Type B pancreatic cell (in vitro differentiated cells): ENCODE measurements at places on chromosomes 6 and 20.

GRCh38 chr20:10954137-10954840 is 280.5 kb upstream of the JAG1 start:
- no peak for DNase-seq

DNA sequence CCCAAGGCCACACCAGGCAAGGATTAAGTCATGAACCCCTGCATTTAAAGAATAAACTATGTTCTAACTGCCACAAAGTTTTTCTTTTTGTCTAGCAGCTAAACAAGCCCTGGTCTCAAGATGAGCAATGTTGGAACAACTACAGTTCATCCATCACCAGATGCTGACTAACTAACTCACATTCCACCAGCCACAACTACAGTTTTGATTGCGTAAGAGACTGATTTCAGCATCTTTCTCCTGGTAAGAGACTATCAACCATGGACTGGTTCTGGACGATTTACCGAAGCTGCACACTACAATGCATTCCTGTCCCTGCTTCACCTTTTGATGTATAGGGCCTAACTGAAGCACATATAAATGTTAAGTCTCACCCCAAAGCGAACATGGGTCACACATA is 43.0 kb downstream of the F13A1 start:
- DNase-seq: no peak

GRCh38 chr6:87832025-87832825 is 130.2 kb upstream of the AKIRIN2 start:
- DNase-seq: no peak

GRCh38 chr6:139973669-139974344 is 599.4 kb upstream of the CITED2 start:
- DNase-seq: no peak

DNA sequence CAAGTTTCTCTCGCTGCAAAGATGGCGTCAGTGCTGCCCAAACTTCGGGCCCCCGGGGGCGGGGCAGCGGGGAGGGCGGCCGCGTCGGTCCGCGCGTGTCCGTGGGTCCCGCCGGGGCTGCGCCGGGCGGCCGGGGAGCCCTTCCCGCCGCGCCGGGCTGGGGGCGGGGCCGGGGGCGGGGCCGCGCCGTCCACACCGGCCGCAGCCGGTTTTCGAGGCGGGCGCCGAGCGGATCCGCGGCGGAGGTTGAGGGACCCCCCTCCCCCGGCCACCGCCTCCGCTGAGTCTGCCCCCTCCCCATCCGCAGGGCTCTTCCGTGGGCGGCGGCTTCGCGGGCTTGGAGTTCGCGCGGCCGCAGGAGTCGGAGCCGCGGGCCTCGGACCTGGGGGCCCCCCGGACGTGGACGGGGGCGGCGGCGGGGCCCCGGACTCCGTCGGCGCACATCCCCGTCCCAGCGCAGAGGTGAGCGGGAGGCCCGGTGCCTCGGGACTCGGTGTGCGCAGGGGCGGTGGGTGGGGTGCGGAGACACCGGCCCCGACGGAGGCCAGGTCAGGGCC is 572 bp downstream of the SLC2A4RG start:
- DNase-seq: peak; percentile 75

DNA sequence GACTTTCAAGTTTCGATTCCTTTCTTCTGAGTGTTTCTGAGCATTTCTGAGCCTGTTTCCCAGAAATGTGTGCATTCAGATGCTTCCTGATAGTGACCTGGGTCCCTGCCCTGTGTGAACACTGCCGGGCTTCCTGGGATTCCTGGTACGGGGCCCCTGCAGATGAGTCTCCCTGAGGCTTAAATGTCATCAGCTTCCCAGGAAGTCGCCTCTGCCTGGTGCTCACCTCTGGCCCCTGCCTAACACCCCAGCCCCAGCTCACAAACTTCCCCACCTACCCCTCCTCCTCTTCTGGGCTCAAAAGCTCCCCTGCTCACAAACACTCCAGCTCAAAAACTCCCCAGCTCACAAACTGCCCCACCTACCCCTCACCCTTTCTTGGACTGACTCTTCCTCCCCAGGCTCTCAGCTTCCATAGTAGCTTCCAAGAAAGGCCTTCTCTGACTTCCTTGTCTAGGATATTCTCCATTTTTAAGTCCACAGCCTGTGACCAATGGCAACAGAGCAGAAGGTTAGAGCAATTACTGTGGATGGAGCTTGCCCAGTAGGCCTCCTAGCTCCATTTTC is 42.0 kb downstream of the TGM2 start:
- peak; percentile 29 for DNase-seq

DNA sequence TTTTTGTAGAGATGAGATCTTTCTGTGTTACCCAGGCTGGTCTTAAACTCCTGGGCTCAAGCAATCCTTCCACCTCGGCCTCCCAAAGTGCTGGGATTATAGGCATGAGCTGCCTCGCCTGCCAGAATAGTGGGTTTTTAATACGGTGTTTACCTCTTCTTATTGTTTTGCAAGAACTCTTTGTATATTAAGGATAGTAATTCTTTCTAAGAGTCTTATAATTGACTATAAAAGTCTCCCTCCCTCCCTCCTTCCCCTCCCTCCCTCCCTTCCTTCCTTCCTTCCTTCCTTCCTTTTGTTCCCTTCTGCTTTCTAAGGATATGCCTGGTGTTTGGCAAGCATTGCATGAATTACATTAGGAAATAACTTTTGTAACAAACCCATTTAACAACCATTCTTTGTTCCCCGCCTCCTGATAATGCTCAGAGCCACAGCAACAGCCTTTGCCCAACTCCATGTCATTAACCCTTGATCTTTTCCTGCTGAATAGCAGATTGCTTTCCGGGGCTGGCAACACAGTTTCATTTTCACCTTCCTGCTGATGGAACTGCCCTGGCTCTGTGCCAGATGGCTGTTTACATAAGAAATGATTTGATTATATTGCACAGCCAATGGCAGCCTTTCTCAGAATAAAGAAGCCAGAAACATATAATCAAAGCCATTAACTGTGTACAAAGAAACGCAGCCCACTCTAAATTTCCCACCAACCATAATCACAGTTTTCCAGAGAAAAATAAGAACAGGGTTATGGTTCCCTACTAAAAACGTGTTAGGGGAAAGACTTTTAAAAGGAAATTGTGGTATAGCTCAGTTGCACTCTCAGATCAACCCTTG is 143.7 kb upstream of the PTPN1 start:
- DNase-seq: no peak

- no peak for DNase-seq
These were observed 121.7 kb downstream of the NKAIN2 start for GRCh38 chr6:123925350-123925749.

- no peak for DNase-seq
These were observed 260.1 kb upstream of the TAB2 start for GRCh38 chr6:149057464-149057840.

DNA sequence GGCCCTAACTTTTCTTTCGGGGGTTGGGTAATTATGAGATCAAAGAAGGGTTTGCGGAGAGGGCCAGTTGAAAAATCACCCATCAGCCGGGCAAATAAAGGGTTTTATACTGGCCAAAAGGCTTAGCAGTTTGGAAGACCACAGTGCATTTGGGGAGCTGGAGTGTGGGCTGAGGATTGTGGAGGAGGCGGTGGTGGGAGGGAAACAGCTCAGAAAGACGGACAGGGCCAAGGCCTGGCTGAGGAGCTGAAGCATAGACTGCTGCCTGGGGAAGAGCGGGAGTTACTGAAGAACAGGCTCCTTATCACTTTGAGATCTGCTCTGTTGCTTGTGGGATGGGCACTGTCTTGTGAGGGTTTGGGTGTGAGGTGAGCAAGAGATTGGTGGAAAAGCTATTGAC is 144.2 kb downstream of the CARMIL1 start:
- no peak for DNase-seq
